Muscle of leg (tissue), 16 donors: ENCODE measurements at places on chromosomes 2 and 18. TPM values are rescaled to one million over a fixed set of nuclear protein-coding genes. Genes with fewer than 3 reads are reported as not detected.

Gene ATP6V1C2
- 1.1 TPM for total RNA-seq

- no peak for DNase-seq
These were observed 21.9 kb downstream of the THAP4 start for GRCh38 chr2:241615041-241615440.

GRCh38 chr2:144890828-144891227 is 370.9 kb upstream of the ZEB2 start:
- DNase-seq = no peak

DNA sequence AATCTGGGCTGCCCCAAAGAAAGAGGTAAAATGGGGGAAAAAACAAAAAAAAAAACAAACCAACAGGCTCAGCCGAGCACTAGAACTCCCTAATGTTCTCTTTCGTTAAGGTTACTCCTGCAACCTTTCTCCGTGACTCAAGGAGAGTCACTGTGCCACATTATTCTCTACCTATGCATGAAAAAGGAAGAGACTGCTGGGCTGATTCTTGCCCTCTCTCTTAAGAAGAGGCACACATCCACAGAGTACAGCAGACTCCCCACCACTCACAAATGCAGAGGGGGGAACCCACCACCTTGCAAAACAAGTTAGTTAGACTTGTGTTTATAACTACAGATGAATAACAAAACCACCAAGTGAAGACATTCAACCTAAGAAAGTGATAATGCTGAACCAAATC is 201.5 kb downstream of the DYM start:
- no peak for DNase-seq

GRCh38 chr2:112199188-112199587 is 55.7 kb downstream of the ZC3H8 start:
- DNase-seq = no peak

- peak; percentile 75 for DNase-seq
These were observed 230.7 kb downstream of the ZNF516 start for GRCh38 chr18:76264198-76264875.
